ENCODE measurements at places on chromosomes 5 and 9.

GRCh38 chr5:1205255-1206180 is 4.1 kb downstream of the SLC6A19 start:
- DNase-seq, result no peak

- DNase-seq, result peak; percentile 88
Measured at GRCh38 chr5:39411061-39411460, 13.7 kb downstream of the DAB2 start.

DNA sequence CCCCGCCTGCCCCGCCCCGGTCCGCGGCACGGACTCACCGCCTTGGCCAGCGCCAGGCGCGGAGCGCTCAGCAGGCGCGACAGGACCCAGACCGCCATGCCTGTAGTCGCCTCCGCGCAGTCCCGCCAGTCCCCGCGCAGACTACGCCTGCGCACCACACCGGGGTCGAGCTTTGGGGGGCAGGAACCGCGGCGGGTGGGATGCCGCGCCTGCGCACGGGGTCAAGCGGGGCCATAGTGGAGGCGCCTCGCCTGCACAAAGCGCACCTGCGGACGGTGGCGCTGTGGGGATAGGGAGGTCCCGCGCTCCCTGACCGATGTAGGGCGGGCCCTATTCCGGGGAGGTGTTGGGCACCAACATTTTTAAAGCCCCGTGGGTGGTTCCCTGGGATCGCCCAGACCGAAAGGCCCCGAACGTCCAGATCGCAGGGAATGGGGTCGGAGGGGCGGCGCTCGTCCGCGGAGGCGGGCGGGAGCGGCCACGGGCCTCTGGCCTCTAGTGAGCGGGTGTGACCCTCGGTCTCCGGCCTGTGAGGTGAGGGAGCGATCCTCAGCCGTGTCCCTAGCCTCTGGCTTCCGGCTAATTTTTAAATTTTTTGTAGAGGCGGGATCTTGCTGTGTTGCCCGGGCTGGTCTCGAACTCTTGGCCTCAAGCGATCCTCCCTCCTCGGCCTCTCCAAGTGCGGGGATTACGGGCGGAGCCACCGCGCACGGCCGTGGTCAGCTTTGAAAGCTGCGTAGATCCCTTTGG is 70.8 kb upstream of the LPCAT1 start:
- peak; percentile 1 for DNase-seq

GRCh38 chr5:10946050-10946449 is 185.0 kb upstream of the DAP start:
- DNase-seq, result no peak

- no peak for DNase-seq
Measured at GRCh38 chr5:112915831-112916230, 6.2 kb downstream of the REEP5 start.

DNA sequence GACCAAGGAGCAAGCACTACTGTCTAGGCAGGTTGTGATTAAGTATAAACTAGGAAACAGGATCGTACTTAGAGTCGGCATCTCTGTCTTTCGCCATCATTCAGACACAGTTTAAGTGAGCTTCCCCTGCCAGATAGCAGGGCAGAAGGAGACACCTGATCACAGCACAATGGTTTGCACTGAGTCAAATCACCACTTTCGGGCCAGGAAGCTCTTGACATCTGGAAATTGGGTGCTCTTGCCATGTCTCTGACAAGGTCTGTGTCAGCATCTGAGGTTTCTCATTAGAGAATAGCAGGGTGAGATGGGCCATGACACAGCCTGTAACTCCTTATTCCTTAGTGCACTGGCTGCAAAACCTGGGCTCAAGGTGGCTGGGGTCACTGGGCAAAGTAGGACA is 8.3 kb downstream of the ADRB2 start:
- no peak for DNase-seq

GRCh38 chr5:178553517-178553916 is 36.7 kb downstream of the COL23A1 start:
- DNase-seq, result no peak

All from inflammatory macrophage treated with lipopolysaccharide for 4 hours (primary cell).